Activated T-cell treated with anti-CD3 and anti-CD28 coated beads, Interleukin-2, amount 50 U/mL, for 1 hour (primary cell): ENCODE measurements at places on chromosomes 2 and 18.

DNA sequence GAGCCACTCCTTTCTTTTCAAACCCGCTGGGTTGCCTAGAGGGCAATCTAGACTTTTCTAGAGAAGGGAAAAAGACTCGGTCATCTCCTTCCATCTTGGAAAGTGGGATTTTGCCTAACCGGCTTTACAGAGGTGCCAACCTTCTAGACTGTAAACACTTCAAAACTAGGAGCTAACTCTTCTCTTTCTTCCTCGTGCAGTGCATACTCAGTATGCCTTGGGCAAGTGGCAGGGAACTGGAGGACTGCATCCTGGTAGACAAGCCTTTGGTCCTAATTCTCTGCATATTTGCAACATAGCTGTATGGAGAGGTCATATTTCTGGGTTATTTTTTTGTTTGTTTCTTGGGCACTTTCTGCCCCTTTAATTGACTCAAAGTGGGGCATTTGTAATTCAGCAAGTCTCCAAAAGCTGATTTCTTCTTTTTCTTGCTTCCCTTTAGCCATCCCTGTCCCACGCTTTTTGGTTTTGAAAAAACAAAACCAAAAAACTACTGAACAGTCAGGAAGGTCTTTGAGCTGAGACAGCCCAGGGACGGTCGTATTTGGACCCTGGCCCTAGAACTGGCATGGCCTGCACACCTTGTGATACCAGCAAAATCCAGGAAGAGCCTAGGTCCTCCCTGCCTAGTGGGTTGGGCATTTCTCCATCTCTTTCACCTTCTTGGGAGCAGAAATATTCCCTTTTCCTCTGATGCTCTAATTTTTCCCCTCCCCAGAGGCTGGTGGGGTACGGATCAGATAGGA lies 5.8 kb upstream of the GATA6 start:
- no peak for DNase-seq

DNA sequence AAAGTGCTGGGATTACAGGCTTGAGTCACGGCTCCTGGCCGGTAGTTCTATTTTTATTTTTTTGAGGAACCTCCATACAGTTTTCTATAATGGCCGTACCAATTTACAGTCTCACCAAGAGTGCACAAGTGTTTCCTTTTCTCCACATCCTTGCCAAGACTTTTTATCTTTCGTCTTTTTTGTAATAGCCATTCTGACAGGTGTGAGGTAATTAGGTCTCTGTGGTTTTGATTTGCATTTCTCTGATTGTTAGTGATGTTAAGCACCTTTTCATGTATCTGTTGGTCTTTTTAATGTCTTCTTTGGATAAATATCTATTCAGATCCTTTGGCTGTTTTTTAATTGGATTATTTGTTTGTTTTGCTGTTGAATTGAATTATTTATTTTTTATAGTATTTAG lies 9.3 kb downstream of the ARMC9 start:
- DNase-seq, result no peak

DNA sequence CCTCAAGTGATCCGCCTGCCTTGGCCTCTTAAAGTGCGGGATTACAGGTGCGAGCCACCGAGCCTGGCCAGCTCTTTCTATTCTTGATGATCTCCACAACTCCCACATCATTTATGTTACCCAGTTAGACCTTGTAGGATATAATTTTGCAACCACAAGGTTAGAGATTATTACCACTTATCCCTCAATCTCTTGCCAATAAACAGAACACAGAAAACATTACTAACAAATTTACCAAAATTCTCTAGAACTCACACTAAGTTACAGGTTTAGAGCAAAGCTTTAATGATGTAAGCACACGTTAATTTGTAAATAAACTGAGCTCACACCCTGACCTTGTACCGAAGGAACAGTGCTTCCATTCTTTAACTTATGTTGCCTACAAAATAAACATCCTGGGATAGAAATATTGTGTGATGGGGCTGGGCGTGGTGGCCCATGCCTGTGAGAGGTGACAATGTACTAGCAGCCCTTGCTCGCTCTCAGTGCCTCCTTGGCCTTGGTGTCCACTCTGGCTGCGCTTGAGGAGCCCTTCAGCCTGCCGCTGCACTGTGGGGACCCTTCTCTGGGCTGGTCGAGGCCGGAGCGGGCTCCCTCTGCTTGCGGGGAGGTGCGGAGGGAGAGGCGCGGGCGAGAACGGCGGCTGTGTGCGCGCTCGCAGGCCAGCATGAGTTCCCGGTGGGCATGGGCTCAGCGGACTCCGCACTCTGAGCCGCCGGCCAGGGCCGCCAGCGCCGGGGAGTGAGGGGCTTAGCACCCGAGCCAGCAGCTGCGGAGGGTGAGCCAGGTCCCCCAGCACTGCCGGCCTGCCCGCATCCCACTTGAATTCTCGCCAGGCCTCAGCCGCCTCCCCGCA lies 42.1 kb upstream of the ITSN2 start:
- DNase-seq, result no peak

DNA sequence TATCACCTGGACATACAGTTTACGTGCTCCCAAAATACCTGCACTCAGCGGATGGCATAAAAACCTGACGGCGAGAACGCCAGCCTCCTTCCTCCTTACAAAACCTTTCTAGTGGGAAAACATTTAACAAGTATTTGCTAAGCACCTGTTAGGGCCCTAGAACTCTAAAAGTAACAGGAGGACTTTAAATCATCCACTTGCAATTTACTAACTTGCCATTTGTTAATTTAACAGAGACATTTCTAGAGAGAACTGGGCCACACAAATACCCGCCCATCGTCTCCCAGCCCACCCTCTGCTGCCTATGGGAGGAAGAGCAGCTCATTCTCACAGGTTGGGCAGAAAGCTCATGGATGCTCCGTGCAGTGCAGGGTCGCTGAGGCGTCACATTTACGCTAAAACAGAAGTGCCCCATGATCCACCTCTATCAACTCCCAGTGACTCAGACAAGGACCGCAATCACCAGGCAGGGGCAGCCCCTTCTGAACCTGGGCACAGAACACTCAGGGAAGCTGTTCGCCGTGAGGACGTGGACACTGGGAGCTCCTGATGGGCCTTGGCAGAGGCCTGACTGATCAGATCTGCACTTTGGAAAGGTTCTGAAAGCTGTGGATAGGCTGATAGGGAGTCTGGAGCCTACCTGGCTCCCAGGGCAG lies 106.9 kb downstream of the HDAC4 start:
- peak; percentile 61 for DNase-seq

- no peak for DNase-seq
These were observed 79.1 kb downstream of the INHBB start for GRCh38 chr2:120425014-120425413.

DNA sequence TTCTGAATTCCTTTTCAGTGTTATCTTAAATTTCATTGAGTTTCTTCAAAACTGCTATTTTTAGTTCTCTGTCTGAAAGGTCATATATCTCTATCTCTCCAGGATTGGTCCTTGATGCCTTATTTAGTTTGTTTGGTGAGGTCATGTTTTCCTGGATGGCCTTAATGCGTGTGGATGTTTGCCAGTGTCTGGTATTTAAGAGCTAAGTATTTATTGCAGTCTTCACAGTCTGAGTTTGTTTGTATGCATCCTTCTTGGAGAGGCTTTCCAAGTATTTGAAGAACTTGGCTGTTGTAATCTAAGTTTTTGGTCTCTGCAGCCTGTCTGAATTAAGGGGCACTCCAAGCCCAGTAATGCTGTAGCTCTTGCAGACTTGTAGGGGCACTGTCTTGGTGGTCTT lies 249.3 kb downstream of the ZNF385B start:
- no peak for DNase-seq

DNA sequence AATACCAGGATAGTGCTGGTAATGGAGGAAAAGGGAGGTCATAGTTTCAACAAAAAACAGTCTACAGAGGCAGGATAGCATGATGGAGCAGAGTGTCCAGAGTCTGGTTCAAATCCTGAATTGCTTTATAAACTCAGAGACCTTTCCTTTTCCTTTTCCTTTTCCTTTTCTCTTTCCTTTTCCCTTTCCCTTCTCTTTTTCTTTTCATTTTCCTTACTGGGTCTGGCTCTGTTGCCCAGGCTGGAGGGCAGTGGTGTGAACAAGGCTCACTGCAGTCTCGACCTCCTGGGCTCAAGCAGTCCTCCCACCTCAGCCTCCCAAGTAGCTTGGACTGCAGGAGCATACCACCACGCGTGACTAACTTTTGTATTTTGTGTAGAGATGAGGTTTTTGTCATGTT lies 31.7 kb downstream of the GIGYF2 start:
- no peak for DNase-seq

- DNase-seq, result peak; percentile 44
These were observed 6.7 kb downstream of the TMBIM1 start for GRCh38 chr2:218285604-218286003.

- DNase-seq, result peak; percentile 78
These were observed 4.6 kb upstream of the ARID5A start for GRCh38 chr2:96531872-96532505.

DNA sequence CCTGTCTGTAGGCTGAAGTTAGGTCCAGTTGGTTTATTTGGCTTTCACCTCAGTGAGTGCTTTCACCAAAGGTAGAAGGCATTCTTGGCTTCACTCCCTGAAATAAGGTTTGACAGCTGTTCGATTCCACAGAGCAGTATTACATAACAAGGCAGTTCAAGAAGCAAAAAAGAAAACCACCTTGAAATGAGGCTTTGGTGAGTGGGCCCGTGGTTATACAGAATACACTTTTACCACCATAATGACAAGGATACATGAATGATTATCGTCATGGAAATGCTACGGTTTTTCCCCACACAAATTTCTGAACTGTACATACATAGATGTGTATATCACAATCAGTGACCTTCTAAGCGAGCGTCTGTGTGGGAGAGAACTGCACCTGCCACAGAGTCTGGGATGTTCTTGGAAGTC lies 80.0 kb upstream of the CHRNA1 start:
- no peak for DNase-seq

DNA sequence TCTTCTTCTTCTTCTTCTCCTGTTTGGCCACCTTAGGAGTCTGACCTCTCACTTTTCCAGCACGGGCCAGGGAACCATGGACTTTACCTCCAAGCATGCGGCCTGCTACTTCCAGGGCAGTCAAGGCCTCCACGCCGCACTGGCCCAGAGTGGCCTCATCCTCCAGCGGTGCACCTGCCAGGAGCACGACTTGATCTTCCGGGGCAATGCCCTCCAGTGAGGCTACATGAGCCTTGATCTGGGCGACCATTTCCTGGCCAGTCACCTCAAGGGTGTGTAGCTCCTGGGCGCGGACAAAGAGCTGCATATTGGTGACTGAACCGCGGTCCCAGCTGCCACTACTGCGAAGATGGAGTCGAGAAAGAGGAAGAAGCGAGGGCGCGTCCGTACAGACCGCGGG lies 67.1 kb downstream of the DIPK1C start:
- no peak for DNase-seq

- DNase-seq, result no peak
These were observed 12.6 kb downstream of the NOP58 start for GRCh38 chr2:202278036-202278760.

- DNase-seq, result no peak
These were observed 3.0 kb upstream of the SP9 start for GRCh38 chr2:174331595-174332216.
